Upper lobe of right lung (tissue), 1 donor: ENCODE measurements at places on chromosomes 2 and 18. TPM values are rescaled to one million over a fixed set of nuclear protein-coding genes. Genes with fewer than 3 reads are reported as not detected.

GRCh38 chr2:185643434-185643833 lies 95.2 kb upstream of the FSIP2 start:
- H3K27ac ChIP-seq, result no peak overlapping the region
- no peak for DNase-seq
- no peak overlapping the region for H3K4me3 ChIP-seq
- no peaks in the 10 kb centered on the region for H3K36me3 ChIP-seq
- H3K27me3 ChIP-seq, result no peaks in the 10 kb centered on the region

CYP27C1 gene
- total RNA-seq, result not detected

DNA sequence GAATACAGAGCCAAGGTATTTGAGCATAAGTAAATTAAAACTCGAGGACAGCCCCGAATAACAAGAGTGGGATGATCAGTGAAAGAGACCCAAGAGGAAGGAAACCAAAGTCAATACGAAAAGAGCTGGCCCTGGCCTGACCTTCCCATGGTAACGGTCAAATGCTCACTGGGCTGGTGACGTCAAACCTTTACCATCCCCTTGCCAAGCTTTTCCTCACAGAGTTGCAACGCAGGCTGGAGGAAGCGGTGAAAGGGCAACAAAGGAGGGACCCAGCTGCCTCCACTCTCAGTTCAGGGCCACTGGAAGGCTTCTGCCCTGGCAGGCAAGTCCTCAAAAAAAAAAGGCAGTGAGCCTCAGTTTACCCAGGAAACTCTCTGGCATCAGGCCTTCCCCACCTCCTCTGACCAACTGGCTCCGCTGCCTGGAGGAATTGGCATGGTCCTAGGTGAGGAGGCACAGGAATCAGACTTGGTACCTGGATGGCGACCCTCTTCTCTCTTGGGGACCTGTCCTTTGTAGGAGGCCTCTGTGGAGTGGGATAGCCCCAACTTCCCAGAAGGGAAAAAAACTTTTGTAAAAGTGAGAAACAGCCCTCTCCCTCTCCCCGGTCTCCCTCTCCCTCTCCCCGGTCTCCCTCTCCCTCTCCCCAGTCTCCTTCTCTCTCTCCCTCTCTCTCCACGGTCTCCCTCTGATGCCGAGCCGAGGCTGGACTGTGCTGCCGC lies 212.4 kb downstream of the ANAPC1 start:
- H3K27me3 ChIP-seq, result no peaks in the 10 kb centered on the region
- H3K27ac ChIP-seq, result no peak overlapping the region
- DNase-seq, result no peak
- no peak overlapping the region for H3K4me3 ChIP-seq

DNA sequence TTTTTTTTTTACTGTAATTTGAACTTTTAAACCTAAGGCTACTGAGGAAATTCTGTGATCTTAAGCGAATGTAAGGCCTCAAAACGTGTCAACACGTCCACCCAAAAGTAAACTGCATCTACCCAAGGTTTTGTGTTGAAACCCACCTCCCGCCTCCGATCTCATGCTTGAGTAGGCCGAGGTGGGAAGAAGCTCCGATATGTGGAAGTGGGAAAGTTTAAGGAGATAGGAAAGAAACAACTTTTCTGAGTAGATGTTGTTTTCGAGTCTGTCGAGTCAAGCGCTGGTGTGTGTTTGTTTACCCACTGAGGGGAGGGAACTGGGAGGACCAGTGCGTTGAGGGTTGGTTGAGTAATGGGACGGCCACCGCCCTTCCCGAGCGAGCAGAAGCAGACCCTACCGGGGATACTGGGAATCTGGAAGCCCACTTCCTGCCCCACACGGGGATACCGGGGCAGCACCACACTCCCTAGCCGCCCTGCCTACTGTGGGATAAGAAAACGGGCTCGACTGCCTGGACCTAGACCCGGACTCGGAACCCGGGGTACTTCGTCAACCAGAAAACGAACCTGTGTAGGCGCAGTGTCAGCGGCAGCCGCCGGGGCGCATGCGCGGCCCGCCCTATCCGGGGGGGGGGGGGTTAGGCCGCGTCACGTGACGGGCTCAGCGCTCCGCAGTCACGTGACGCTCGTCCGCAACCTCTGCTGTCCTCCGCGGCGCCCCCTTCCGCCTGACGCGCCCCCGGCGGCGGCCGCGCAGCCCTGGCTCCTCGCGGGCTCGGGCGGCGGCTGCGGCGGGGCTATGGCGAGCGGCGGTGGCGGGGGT lies at the start of gene RETREG2:
TSS of gene RETREG2 (plus strand) at position 724 of the 825 bp plus-strand sequence. CDS start at position 802, 78 bp downstream.
- no peaks in the 10 kb centered on the region for H3K27me3 ChIP-seq
- peak; percentile 92 for DNase-seq
- H3K36me3 ChIP-seq, result peaks cover 66% of the 10 kb centered on the region
- peaks cover 28% of the 10 kb centered on the region for H3K4me1 ChIP-seq
- peak within 1 kb of the TSS; percentile 98 for H3K27ac ChIP-seq

DNA sequence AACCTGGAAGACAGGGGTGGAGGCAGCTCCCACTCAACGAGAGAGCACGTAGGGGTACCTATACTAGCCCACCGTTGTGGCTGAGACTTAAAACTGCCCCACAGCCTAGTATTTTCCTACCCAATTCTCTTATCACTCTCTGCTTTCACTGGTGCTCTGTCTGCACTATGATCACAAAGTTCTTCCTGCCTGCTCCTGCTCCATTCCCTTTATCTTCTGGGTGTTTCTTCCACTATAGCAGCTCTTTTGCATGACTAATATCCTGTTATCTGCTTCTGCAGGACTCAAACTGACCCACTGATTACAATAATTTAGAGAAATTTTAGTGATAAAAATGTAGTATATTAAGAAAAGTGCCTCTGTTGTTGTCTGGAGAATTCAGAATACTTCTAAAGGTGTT lies 184.8 kb downstream of the LRP1B start:
- H3K4me3 ChIP-seq, result no peak overlapping the region
- no peaks in the 10 kb centered on the region for H3K4me1 ChIP-seq
- H3K27me3 ChIP-seq, result no peaks in the 10 kb centered on the region
- H3K27ac ChIP-seq, result no peak overlapping the region
- H3K36me3 ChIP-seq, result no peaks in the 10 kb centered on the region

DNA sequence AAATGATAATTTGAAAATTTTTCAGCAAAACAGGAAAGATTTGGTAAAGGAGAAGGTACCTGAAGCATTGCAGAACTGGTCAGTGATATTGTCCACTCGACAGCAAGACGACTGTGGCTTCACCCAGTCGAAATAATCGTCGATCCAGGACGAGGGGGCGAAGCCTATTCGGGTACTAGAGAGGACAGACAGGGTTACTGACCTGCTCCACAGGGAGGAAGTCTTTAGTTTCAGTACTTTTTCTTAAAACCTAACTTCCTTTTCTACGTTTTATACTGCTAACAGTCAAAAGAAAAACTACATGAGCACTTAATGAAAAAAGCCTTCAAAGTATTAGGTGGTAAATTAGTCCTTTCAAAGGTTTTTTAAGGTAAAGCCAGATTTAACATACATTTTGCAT lies 36.0 kb downstream of the RMC1 start:
- H3K4me1 ChIP-seq, result peaks cover 12% of the 10 kb centered on the region
- H3K4me3 ChIP-seq, result no peak overlapping the region
- no peak overlapping the region for H3K27ac ChIP-seq
- no peak for DNase-seq

- H3K27me3 ChIP-seq, result no peaks in the 10 kb centered on the region
- H3K27ac ChIP-seq, result no peak overlapping the region
- no peaks in the 10 kb centered on the region for H3K4me1 ChIP-seq
- no peak for DNase-seq
- peaks cover 66% of the 10 kb centered on the region for H3K36me3 ChIP-seq
Observed at GRCh38 chr2:215361876-215362561, 50.2 kb downstream of the ATIC start.

- H3K36me3 ChIP-seq, result no peaks in the 10 kb centered on the region
- H3K27me3 ChIP-seq, result no peaks in the 10 kb centered on the region
- H3K4me3 ChIP-seq, result no peak overlapping the region
- H3K4me1 ChIP-seq, result no peaks in the 10 kb centered on the region
- no peak for DNase-seq
- H3K27ac ChIP-seq, result no peak overlapping the region
Observed at GRCh38 chr18:5958822-5959221, 63.5 kb upstream of the TMEM200C start.

- H3K4me3 ChIP-seq, result no peak overlapping the region
- H3K36me3 ChIP-seq, result no peaks in the 10 kb centered on the region
- no peaks in the 10 kb centered on the region for H3K27me3 ChIP-seq
- no peaks in the 10 kb centered on the region for H3K4me1 ChIP-seq
Observed at GRCh38 chr2:105489168-105489878, 90.5 kb upstream of the FHL2 start.

DNA sequence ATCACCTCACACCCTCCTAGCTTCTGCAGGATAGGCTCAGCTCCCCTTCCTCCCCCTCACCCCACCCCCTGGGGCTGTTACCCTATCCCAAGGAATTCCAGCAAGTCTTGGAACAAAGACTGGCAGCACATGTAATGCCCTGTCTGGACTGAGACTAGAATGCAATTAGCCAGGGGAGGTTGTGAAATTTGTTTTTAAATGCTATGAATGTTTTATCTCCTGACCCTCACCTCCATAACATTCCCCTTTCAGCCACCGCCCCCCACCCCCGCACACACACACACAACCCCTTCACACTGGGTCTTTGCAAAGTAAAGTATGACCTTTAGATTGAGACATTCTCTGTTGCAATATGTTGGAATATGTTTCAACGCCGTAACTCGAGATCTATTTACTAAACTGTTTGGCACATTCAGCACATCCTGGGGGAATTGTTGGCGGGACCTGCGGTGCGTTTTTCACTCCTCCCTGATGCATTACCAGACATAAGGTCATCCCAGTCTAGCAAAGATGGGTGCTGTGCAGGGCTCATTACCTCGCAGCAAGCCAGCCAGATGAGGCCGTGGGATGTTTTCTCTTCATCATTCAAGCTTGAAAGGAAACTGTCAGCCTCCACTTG lies 290.7 kb upstream of the SLC14A2 start:
- no peaks in the 10 kb centered on the region for H3K27me3 ChIP-seq
- no peak for DNase-seq
- no peak overlapping the region for H3K4me3 ChIP-seq
- peaks cover 17% of the 10 kb centered on the region for H3K4me1 ChIP-seq

DNA sequence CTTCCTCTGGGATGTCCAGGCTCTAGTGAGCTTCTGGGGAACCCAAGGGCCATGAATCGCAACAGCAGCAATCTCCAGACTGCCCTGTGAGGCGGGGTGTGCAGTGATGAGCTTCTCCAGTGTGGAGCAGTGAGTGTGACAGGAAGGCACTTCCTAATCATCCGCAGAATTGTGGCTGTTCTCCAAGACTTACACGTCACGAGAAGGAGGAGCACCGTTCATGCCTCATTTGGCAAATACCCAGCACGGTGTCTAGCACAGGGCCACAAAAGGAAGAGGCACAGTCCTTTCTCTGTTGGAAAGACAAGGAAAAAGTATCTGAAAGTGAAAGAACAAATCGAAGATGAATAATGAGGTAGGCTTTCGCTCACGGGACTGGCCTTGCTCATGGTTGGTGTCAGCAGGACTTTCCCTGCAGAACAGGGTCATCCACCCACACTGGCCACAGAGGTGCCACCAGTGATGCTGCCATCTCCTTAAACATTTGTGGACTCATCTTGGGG lies 125.1 kb upstream of the HAAO start:
- no peaks in the 10 kb centered on the region for H3K36me3 ChIP-seq
- H3K4me3 ChIP-seq, result no peak overlapping the region
- peaks cover 6% of the 10 kb centered on the region for H3K4me1 ChIP-seq
- DNase-seq, result peak; percentile 44
- no peaks in the 10 kb centered on the region for H3K27me3 ChIP-seq

- peaks cover 23% of the 10 kb centered on the region for H3K4me1 ChIP-seq
- H3K27ac ChIP-seq, result peak overlapping the region; percentile 90
- DNase-seq, result peak; percentile 85
- no peaks in the 10 kb centered on the region for H3K36me3 ChIP-seq
- no peaks in the 10 kb centered on the region for H3K27me3 ChIP-seq
- peak overlapping the region; percentile 41 for H3K4me3 ChIP-seq
Observed at GRCh38 chr2:231190531-231191197, 7.8 kb upstream of the ARMC9 start.

DNA sequence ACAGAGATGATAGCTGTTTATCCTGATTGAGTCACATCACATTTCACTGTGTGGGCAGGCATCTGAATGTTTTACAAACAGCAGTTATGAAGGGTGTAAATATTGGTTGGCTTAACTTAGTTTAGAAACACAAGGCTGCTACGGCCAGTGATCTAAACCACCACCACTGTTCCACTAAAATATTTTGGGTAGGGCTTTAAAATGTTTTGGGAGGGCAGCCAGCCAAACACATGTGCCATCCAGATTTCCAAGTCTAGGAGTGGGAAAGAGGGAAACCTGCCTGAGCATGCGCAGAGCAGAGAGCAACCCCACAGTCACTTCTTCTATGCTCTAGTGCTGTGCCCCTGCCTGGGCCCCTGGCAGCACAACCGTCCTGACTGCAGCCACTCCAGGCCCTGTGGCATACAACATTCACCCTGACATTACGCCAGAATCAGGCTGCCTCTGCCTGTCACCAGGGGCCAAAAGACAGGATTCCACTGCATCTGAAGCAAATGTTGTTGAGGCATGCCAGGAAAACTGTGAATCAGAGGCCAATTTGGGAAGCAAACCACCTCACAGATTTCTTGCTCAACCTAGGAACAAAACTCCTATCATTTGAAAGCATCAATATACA lies 74.8 kb upstream of the COL5A2 start:
- no peak overlapping the region for H3K4me3 ChIP-seq
- H3K27me3 ChIP-seq, result no peaks in the 10 kb centered on the region
- no peaks in the 10 kb centered on the region for H3K4me1 ChIP-seq
- no peak overlapping the region for H3K27ac ChIP-seq
- no peaks in the 10 kb centered on the region for H3K36me3 ChIP-seq

GRCh38 chr2:192379736-192380135 lies 185.0 kb upstream of the TMEFF2 start:
- no peak overlapping the region for H3K27ac ChIP-seq
- no peaks in the 10 kb centered on the region for H3K4me1 ChIP-seq
- no peaks in the 10 kb centered on the region for H3K27me3 ChIP-seq
- DNase-seq, result no peak
- H3K4me3 ChIP-seq, result no peak overlapping the region
- no peaks in the 10 kb centered on the region for H3K36me3 ChIP-seq

LYPD6 gene
- total RNA-seq, result 0.29 TPM

- peaks cover 39% of the 10 kb centered on the region for H3K4me1 ChIP-seq
- no peak overlapping the region for H3K4me3 ChIP-seq
- H3K27ac ChIP-seq, result no peak overlapping the region
Observed at GRCh38 chr2:66498289-66498975, 63.5 kb downstream of the MEIS1 start.

LOXL3 gene
- total RNA-seq, result 8.1 TPM
